Activated CD8-positive, alpha-beta memory T cell treated with anti-CD3 and anti-CD28 coated beads, Interleukin-2, amount 10 ng/mL, durations not matched to agents 7 days and 5 days (primary cell): ENCODE measurements at places on chromosomes 3 and 15. TPM values are rescaled to one million over a fixed set of nuclear protein-coding genes. Genes with fewer than 3 reads are reported as not detected.

PFN2 gene
- 1.1 TPM for total RNA-seq

MITF gene
- not detected for total RNA-seq

UPK1B gene
- not detected for total RNA-seq

TSC22D2 gene
- total RNA-seq: 10.0 TPM

CCDC39 gene
- not detected for total RNA-seq

LYZL4 gene
- not detected for total RNA-seq

SI gene
- total RNA-seq: not detected

TMEM266 gene
- not detected for total RNA-seq
